ENCODE measurements at places on chromosomes 13 and 19.

- H3K36me3 ChIP-seq: peaks cover 5% of the 10 kb centered on the region
- DNase-seq: no peak
- H3K4me3 ChIP-seq: peak overlapping the region; percentile 85
- H3K27ac ChIP-seq: no peak overlapping the region
- peaks cover 27% of the 10 kb centered on the region for H3K4me1 ChIP-seq
Observed at GRCh38 chr19:7830823-7831222, 805 bp downstream of the EVI5L start.

- no peak for DNase-seq
- no peak overlapping the region for H3K27ac ChIP-seq
- no peaks in the 10 kb centered on the region for H3K36me3 ChIP-seq
Observed at GRCh38 chr19:41501854-41502253, 58.9 kb downstream of the ERICH4 start.

- H3K27ac ChIP-seq: no peak overlapping the region
- no peaks in the 10 kb centered on the region for H3K4me1 ChIP-seq
- H3K4me3 ChIP-seq: no peak overlapping the region
- H3K27me3 ChIP-seq: no peaks in the 10 kb centered on the region
- peaks cover 3% of the 10 kb centered on the region for H3K36me3 ChIP-seq
- DNase-seq: no peak
Observed at GRCh38 chr13:85853161-85853894, 54.1 kb upstream of the SLITRK6 start.

GRCh38 chr13:42048342-42048683 is at the start of gene DGKH:
TSS of gene DGKH (plus strand) at chr13:42048648. CDS start at chr13:42048774, 126 bp downstream.
- peak within 1 kb of the TSS; percentile 95 for H3K4me3 ChIP-seq
- no peaks in the 10 kb centered on the region for H3K27me3 ChIP-seq
- H3K4me1 ChIP-seq: peaks cover 10% of the 10 kb centered on the region
- H3K36me3 ChIP-seq: peaks cover 4% of the 10 kb centered on the region
- no peak for DNase-seq

GRCh38 chr19:12205296-12205695 is 42.4 kb downstream of the ZNF136 start:
- no peak overlapping the region for H3K4me3 ChIP-seq
- no peaks in the 10 kb centered on the region for H3K27me3 ChIP-seq
- H3K27ac ChIP-seq: no peak overlapping the region
- DNase-seq: no peak
- no peaks in the 10 kb centered on the region for H3K36me3 ChIP-seq

DNA sequence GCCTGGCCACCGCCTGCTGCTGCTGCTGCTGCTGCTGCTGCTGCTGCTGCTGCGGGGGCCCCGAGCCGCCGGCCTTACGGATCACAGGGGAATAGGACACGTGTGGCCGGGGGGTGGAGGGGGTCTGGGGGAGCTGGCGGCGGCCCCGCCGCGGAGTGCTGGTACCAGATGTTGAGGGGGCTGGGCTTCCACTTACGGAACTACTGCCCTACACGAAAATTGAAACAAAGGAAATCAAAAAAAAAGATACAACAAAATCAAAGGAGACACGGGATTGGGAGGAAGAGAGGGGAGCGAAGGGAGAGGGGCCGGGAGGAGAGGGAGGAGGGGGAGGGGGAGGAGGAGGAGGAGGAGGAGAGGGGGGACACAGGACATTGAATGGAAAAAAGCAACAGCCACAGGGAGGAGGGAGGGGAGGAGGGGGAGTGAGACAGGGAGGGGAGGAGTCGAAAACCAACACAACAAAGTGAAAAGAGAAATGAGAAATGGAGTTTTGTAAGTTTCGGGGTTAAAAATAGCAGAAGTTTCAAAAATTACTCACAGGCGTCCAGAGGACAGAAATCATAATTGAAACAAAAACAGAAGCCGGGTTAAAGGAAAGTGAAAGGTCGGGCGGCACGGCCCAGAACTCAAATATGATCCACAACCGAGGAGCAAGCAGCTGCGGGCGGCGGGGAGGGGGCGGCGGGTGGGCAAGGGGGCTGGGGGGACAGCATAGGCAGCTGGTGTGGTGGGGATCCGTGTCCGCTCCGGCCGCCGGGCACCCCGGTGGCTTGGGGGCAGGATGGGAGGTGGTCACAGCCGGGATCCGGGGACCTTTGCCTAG is 57.8 kb downstream of the IER2 start:
- H3K27me3 ChIP-seq: no peaks in the 10 kb centered on the region
- H3K27ac ChIP-seq: no peak overlapping the region
- H3K36me3 ChIP-seq: no peaks in the 10 kb centered on the region
- H3K4me3 ChIP-seq: peak overlapping the region; percentile 61
- H3K4me1 ChIP-seq: peaks cover 3% of the 10 kb centered on the region

DNA sequence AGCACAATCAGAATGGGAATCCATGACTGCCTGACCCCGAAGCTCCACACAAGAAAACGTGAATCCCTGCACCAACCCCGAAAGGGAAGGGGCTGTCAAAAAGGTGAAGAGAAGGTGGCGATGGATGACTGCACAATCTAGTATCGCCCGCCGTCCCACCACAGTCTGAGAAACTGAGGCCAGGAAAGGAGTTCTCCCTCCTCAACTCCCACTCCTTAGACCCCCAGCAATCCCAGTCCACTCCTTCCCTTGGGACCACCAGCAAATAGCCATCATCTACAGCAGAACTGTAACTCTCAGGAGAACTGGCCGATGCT is 451 bp downstream of the NOSIP start:
- DNase-seq: no peak
- peak overlapping the region; percentile 71 for H3K27ac ChIP-seq
- no peaks in the 10 kb centered on the region for H3K27me3 ChIP-seq
